Left lung (tissue), 14 donors: ENCODE measurements at places on chromosomes 5 and 9.

- peaks cover 12% of the 10 kb centered on the region for H3K36me3 ChIP-seq
- H3K27ac ChIP-seq: peak overlapping the region; percentile 62
Measured at GRCh38 chr9:137044502-137045177, 1.3 kb downstream of the NPDC1 start.

- H3K4me3 ChIP-seq: no peak overlapping the region
- no peak overlapping the region for H3K27ac ChIP-seq
- H3K4me1 ChIP-seq: no peaks in the 10 kb centered on the region
- H3K36me3 ChIP-seq: peaks cover 97% of the 10 kb centered on the region
- H3K27me3 ChIP-seq: no peaks in the 10 kb centered on the region
Measured at GRCh38 chr9:92648474-92648971, 21.4 kb downstream of the IPPK start.

DNA sequence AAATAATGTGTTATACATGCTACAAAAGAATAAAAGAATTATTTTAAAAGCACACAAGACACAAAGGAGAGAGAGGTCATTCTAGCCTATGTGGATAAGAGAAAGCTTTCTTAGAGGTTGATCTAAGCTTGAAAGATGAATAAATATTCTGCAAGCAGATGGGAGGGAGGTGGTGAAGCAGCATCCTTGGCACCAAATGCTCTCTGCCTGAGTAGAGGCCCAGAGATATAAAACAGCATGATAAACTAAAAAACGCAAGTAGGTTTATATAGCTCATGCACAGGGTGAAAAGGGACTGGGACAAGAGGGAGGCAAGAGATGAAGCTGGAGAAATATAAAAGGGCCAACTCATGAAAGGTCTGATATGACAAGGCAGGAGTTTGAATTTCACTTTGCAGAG, 283.2 kb upstream of the POU5F2 start:
- H3K27me3 ChIP-seq: no peaks in the 10 kb centered on the region
- H3K36me3 ChIP-seq: peaks cover 14% of the 10 kb centered on the region
- no peak for DNase-seq
- H3K27ac ChIP-seq: no peak overlapping the region

DNA sequence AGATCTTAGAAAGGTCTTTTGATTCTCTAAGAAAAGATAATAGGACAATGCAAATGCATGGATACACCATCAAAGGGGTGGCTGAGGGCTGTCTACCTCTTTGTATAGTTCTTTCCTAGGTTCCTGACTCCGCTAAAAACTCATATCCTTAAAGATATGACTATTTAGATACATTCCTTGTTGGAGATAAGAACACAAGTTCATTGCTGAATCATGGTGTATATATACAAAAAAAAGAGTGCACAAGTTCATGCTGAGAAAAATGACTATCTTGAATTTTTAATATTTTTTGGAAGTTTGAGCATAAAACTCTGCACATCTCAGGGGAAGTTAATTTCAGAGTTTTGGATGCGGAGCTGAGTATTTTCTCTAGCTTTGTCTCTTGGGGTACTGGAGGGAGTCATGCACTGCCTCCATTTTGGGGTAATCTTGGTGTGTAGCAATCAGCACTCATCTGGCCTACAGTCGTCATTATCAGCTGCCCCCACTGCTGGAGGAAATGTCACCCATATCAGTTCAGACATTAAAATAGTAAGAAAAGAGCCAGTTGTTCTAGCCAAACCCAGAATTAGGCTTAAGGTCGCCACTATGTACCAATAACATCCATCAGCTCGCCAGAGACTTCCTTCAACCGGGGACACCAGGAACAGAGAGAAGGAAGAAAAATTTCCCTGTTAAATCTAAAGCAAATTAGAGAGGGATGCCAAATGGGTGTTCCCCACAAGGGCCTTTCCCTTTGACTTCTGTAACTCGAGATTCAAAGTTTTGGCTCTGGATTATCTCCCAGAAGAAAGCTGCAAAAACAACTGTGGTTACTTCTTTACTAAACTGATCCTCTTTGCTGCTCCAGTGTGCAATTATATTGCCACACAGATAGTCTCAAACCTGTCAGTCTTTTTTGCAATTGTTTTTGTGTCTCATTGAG, 49.0 kb downstream of the PTTG1 start:
- no peak overlapping the region for H3K27ac ChIP-seq
- peaks cover 11% of the 10 kb centered on the region for H3K27me3 ChIP-seq
- no peak overlapping the region for H3K4me3 ChIP-seq
- H3K4me1 ChIP-seq: peaks cover 18% of the 10 kb centered on the region

DNA sequence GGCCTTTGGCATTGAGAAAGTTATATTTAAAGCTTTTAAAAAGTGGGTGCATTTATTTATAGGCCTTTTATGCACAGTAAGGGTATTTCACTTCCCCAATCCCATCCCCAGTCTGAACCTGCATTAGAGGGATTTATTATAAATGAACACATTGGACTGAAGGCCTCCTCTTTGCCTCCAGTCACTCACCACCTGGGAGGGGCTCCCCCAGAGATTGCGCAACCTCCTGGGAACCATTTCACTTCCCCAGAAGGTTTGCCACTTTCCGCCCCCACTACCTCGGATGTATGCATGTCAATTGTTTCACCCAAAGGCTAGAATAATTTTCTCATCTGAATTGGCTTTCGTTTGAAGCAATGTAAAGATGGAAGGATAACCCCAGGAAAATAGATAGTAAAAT, 29.8 kb upstream of the VCAN start:
- no peaks in the 10 kb centered on the region for H3K36me3 ChIP-seq
- no peaks in the 10 kb centered on the region for H3K27me3 ChIP-seq
- no peak overlapping the region for H3K4me3 ChIP-seq
- H3K4me1 ChIP-seq: no peaks in the 10 kb centered on the region
- no peak overlapping the region for H3K27ac ChIP-seq
- no peak for DNase-seq

DNA sequence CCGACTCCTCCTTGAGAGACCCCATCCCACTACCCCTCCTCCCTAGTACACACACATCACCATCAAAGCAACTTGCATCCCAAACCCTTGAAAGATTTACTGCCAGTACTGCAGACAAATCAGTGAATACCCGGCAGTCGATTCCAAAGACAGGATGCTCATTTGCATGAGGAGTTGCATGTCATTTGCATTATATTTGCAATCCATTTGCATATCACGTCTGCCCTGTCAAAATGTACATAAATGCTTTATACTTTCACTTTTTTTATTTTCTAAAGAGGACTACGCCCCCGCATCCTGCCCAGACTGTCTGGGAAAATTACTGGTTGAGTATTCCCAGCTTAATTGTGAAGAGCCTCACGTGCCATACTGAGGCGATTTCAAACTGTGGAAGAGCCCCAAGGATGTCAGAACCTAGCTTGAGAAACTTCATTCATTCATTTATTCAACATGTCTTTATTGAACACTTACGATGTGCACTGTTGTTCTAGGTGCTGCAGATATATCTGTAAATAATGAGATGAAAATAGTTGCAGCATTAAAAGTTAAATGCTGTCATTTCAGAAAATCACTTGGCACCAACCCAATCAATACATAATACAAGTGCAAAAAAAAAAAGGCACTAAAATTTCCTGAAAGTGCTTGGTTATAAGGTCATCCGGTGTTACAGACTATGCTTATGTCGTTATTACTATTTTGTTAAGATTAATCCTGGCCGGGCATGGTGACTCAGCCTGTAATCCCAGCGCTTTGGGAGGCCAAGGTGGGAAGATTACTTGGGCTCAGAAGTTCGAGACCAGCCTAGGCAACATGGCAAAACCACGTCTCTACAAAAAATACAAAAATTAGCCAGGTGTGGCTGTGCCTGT, 17.2 kb upstream of the SIL1 start:
- no peaks in the 10 kb centered on the region for H3K27me3 ChIP-seq
- H3K4me1 ChIP-seq: no peaks in the 10 kb centered on the region
- no peak for DNase-seq
- no peak overlapping the region for H3K27ac ChIP-seq
- H3K4me3 ChIP-seq: no peak overlapping the region

- H3K36me3 ChIP-seq: no peaks in the 10 kb centered on the region
- H3K27ac ChIP-seq: no peak overlapping the region
- no peak overlapping the region for H3K4me3 ChIP-seq
- H3K27me3 ChIP-seq: no peaks in the 10 kb centered on the region
- no peak for DNase-seq
Measured at GRCh38 chr5:107570181-107570580, 100.6 kb downstream of the EFNA5 start.

GRCh38 chr5:53712327-53712726, 151.9 kb downstream of the NDUFS4 start:
- no peak overlapping the region for H3K27ac ChIP-seq
- no peaks in the 10 kb centered on the region for H3K36me3 ChIP-seq
- DNase-seq: no peak
- H3K4me1 ChIP-seq: no peaks in the 10 kb centered on the region
- no peak overlapping the region for H3K4me3 ChIP-seq
- no peaks in the 10 kb centered on the region for H3K27me3 ChIP-seq

DNA sequence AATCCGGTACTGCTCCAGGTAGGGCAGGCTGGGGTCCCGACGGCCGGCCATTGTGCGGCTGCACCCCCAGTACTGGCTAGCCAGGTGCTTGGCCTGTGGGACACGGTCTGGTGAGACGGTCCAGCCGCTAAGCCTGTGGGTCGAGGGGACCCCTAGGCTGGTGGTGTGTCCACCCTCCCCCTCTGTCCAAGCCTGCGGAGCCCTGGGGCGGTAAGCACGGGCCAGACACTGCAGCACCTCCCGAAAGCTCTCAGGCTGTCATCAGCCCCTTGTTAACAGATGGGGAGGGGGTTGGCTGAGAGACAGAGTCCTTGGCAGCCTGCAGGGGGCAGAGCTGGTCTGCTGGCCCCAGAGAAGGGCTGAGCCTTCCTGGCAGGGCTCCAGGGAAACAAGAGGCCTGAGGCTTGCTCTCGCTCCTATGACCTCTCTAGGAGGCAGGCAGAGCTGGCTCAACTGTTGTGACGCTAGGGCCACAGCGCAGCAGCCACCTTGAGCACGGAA, 11.8 kb upstream of the MRNIP start:
- no peaks in the 10 kb centered on the region for H3K36me3 ChIP-seq
- DNase-seq: peak; percentile 68
- no peak overlapping the region for H3K4me3 ChIP-seq
- no peak overlapping the region for H3K27ac ChIP-seq
- no peaks in the 10 kb centered on the region for H3K27me3 ChIP-seq

- H3K4me1 ChIP-seq: peaks cover 18% of the 10 kb centered on the region
- peak within 1 kb of the TSS; percentile 71 for H3K27ac ChIP-seq
- peak within 1 kb of the TSS; percentile 78 for H3K4me3 ChIP-seq
- peak; percentile 93 for DNase-seq
- no peaks in the 10 kb centered on the region for H3K36me3 ChIP-seq
- no peaks in the 10 kb centered on the region for H3K27me3 ChIP-seq
Measured at GRCh38 chr9:113340011-113340699, at the start of gene WDR31. TSS of gene WDR31 (minus strand) at chr9:113340275. CDS start at chr9:113332022, 8,253 bp downstream.

DNA sequence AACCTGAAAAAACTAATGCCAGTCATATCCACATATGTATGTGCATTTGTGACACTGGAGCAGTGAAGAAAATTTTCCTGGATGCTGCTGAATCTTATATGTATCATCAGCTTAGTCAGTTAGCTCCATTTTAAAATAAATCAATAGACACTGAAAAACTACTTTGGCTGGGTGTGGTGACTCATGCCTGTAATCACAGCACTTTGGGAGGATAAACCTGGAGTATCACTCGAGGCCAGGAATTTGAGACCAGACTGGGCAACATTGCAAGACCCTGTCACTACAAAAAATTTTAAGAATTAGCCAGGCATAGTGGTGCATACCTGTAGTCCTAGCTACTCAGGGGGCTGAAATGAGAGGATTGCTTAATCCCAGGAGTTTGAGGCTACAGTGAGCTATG, 511.0 kb upstream of the TLE4 start:
- H3K27ac ChIP-seq: no peak overlapping the region
- no peaks in the 10 kb centered on the region for H3K4me1 ChIP-seq
- no peaks in the 10 kb centered on the region for H3K27me3 ChIP-seq

DNA sequence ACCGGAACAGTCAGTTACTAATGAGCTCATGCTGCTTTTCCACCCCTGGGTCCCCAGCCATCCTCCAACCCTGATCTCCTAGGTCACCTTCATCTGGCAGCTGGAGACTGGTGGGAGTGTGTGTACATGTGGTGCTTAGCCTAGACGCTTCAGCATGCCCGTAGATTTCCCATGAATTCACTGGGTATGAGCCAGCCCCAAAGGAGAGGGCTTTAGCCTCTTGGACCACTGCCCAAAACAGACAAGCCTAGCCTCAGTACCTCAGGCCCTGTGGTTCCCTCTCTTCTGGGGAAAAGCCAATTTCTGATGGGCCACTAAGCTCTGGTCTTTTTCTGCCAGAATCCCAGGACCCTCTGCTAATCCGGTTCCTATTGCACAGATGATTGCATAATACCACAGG, 48.0 kb upstream of the ASTN2 start:
- H3K27me3 ChIP-seq: no peaks in the 10 kb centered on the region
- no peaks in the 10 kb centered on the region for H3K4me1 ChIP-seq
- H3K36me3 ChIP-seq: no peaks in the 10 kb centered on the region

DNA sequence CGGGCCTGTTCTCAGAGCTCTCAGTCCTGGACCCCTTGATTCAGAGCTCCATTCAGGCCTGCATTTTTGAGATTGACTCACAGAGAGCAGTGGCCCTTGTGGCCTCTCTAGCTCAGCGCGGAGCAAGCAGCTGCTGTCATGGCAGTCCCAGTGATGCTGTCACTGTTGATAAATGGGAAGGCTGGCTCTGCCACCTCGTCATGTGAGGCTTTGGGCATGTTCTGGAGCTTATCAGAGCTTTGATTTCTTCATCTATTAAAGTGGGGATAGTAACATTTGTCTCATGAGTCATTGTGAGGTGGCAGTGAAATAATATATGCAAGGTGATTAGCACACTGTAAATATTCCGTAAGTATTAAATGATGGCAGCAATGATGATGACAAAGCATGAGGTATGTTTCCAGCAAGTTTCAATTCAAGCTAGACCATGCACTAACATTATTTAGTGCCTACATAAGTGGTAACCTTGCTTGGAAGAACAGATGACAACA, 126.4 kb upstream of the CXCL14 start:
- no peak for DNase-seq
- no peaks in the 10 kb centered on the region for H3K36me3 ChIP-seq
- H3K4me1 ChIP-seq: no peaks in the 10 kb centered on the region
- H3K27me3 ChIP-seq: no peaks in the 10 kb centered on the region

GRCh38 chr5:135964670-135965320, 10.0 kb upstream of the LECT2 start:
- H3K36me3 ChIP-seq: no peaks in the 10 kb centered on the region
- no peaks in the 10 kb centered on the region for H3K4me1 ChIP-seq
- H3K27me3 ChIP-seq: peaks cover 6% of the 10 kb centered on the region

- no peak overlapping the region for H3K27ac ChIP-seq
- H3K27me3 ChIP-seq: peaks cover 74% of the 10 kb centered on the region
- H3K36me3 ChIP-seq: no peaks in the 10 kb centered on the region
- peaks cover 5% of the 10 kb centered on the region for H3K4me1 ChIP-seq
- DNase-seq: no peak
- H3K4me3 ChIP-seq: no peak overlapping the region
Measured at GRCh38 chr9:135079676-135080075, 7.8 kb upstream of the OLFM1 start.

- H3K27me3 ChIP-seq: no peaks in the 10 kb centered on the region
- no peak overlapping the region for H3K4me3 ChIP-seq
- H3K4me1 ChIP-seq: peaks cover 19% of the 10 kb centered on the region
- no peaks in the 10 kb centered on the region for H3K36me3 ChIP-seq
Measured at GRCh38 chr9:33867747-33868439, 50.9 kb downstream of the UBE2R2 start.

GRCh38 chr9:102767076-102767475, 228.1 kb upstream of the CYLC2 start:
- no peak overlapping the region for H3K4me3 ChIP-seq
- DNase-seq: no peak
- H3K27ac ChIP-seq: no peak overlapping the region
- H3K36me3 ChIP-seq: no peaks in the 10 kb centered on the region
- H3K27me3 ChIP-seq: no peaks in the 10 kb centered on the region
